Fibroblast of lung (primary cell): ENCODE measurements at places on chromosomes 13 and 19.

DNA sequence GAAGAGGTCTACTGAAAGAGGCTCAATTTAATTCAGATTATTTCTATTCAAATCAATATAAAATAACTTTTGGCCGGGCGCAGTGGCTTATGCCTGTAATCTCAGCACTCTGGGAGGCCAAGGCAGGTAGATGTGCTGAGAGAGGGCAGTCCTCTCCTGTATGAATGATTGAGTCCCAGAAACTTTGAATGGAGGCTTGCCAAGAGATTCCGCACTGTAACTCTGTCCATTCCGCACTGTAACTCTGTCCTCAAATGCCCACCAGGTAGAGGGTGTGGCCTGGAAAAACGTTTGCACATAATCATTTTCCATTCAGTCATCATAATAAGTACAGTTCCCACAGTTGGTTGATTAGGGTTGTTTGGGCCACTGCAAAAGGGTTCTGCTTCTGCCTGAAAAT, 274.7 kb upstream of the SOX21 start:
- DNase-seq = no peak

- DNase-seq = peak; percentile 39
These were observed 62.5 kb downstream of the RFX2 start for GRCh38 chr19:6047741-6048251.

GRCh38 chr19:14167576-14168138, 31.3 kb upstream of the ASF1B start:
- DNase-seq = no peak

GRCh38 chr19:35449359-35450043, 1.4 kb downstream of the FFAR2 start:
- no peak for DNase-seq

DNA sequence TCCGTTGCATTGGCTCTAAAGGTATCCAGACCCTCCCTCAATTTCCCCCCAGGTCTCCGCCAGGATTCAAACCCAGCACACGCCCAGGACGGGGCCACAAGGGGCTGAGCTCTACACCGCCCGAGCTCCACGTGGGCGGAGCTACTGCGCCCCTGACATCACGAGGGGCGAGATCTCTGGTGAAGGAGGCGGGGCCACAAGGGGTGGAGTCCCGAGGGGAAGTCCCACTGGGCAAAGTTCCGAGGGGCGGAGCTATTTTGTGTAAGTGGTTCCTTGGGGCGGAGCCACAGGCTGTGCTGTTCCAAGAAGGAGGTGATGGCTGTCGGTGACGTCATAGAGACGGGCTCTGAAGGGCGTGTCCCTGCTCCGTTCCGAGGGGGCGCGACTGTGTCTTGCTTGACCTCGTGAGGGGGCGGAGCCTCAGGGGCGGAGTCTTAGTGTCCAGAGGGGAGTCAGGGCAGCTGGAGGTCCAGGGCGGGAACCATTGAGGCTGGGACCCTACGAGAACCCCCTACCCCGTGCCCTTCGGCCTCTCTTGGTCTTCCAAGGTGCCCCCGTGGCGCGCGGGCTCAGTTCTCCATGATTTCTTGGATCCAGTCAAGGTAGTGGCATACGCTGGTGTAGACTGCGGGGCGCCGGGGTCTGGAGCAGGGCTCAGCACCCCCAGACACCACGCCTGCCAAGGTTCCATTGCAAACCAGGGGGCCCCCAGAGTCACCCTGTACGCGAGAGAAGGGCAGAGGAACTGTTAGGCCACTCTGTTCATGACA, 1.3 kb upstream of the KLK8 start:
- DNase-seq = no peak
